Cortex of kidney (tissue), 1 donor: ENCODE measurements at places on chromosomes 16 and 17.

DNA sequence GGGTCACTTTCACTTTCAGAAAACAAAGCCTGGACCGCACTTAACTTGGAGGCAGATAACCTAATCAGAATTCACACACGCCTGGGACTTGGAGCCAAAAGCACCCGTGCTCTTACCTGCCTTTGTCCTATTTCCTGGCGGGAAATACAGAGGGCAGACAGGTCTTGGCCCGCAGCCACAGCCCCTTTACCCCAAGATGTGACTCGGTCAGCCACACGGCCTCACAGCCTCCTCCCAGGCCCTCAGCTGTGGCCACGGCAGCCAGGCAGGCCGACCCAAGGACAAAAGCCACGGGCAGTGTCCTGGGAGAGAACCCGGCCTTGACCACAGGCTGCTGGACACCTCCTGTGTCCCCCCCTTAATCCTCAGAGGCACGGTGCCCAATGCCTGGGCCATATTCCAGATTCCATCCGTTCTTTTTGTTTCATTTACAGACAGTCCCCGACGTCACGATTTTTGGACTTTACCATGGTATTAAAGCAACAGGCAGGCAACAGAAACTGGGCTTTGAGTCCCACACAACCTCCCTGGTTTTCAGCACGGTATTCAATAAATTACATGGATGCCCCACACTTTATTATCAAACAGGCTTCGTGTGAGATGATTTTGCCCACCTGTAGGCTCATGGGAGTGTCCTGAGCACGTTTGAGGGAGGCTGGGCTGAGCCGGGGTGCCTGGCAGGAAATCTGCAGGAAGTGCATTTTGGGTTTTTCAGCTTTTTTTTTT is 30.1 kb upstream of the GAA start:
- DNase-seq, result no peak

DNA sequence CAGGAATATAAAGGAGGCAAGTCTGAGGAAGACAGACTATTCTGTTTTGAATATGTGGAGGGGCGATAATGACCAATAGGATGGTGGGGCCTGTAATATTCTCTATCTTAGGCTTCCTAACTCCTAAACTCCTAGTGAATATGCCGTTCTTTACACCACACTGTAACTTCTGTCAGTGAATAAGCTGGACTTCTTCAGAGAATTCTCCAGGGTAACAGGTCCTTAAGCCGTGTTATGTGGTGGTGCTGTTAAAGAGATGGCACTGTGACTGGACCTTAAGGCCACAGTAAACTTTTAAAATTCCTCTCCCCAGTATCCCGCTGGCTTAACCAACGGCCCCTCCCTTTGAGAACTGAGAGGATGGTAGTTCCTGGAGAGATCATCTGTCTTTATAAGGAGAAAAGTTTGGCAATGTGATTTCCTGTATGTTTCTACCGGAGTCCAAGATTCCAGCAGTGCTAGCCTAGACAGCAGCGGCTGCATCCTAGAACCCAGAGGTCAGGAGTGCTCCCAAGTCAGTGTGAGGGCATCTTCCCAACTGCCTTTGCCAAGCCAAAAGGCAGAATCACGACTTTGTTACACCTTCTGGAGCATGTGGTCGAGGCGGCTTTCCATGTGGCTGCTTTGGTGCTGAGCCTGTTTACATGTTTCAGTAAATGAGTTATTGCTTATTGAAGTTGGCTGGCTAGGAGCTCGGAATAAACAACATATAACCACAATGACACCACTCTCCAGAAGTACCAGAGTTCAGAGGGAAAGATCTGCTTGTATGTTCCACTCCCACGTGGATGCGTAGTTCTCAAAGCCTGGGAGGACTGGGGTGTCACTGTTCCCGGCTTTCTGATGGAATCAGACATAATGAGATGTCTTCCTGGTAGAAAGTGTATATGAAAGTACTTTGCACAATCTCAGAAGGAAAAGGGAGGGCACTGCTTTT is 41.0 kb downstream of the TUBD1 start:
- no peak for DNase-seq

GRCh38 chr17:57465610-57466009 is 209.3 kb downstream of the MSI2 start:
- DNase-seq, result no peak

GRCh38 chr17:9671559-9671958 is 26.2 kb downstream of the USP43 start:
- DNase-seq, result no peak

- no peak for DNase-seq
Measured at GRCh38 chr16:68539711-68540239, 684 bp downstream of the ZFP90 start.

DNA sequence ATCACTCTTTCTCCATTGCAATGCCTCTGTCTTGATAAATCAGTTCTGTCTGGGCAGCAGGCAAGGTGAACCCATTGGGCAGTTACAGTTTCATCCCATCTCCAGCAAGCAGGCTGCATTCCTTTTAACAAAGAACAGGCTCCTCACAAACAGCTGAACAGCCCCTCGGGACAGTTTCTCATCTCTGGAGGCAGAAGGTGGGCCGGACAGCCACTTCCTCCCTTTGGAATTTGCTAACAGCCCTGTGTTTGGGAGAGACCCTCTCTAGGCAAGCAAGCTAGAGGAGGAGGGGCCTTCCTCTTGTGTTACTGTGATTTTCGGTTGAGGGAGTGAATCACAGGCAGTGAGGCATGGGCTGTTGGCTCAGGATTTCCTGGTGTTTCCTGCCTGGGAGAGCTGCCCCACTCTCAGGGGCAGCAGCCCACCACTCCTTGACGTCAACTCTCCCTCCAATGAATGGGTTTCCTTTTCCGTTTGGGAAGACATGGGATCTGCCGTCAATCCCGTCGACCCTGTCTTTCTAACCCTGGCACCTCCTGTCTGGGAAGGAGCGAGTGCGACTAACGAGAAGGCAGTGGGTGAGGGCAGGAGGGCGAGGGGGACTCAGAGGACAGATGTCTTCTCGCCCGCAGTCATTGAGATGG is 3.7 kb upstream of the PGS1 start:
- DNase-seq, result no peak

- no peak for DNase-seq
Measured at GRCh38 chr17:78359997-78360370, at the start of gene SOCS3. Gene SOCS3 (minus strand): TSS chr17:78360077. CDS start chr17:78359095, 982 bp downstream.

DNA sequence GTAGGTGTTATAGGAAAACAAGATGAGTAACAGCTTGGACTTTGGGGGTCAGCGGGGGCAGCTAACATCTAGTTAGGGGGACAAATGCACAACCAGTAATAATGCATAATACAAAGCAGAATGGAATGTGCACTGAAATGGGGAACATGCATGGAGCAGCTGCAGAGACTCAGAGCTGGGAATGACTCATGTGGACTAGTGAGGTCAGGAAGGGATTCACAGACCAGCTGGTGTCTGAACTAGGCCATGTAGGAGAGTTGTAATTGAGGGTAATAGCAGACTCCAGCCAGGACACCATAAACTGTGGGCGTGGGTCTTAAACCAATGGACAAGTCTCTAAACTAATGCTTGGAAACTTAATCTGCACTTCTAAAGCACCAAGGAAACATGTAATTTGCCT is 176.8 kb upstream of the ASIC2 start:
- no peak for DNase-seq

GRCh38 chr17:13518261-13519000 is 83.3 kb downstream of the HS3ST3A1 start:
- DNase-seq, result no peak

GRCh38 chr17:68847711-68848110 is 107.5 kb downstream of the ABCA8 start:
- DNase-seq, result no peak

DNA sequence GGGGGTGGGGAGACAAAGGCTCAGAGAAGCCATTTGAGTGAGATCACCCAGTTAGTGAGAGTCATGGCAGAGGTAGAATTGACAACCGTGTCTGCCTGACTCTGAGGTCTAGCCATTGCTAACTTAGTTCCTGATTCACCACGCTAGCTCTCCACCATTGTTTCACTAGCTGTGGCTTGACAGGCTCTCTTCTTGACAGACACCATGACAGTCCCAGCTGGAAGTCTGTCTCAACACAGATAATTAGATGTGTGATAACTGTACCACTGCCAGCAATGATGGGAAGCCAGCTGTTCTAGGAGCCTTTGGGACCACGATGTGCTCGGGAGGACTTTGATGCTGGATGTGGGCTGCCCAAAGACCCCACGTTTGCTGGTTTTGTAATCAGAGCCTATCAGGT is 170.5 kb upstream of the CACNG3 start:
- no peak for DNase-seq

- DNase-seq, result no peak
Measured at GRCh38 chr16:73915140-73915539, 381.5 kb upstream of the PSMD7 start.

- DNase-seq, result no peak
Measured at GRCh38 chr16:2769675-2770056, 7.4 kb downstream of the ELOB start.

DNA sequence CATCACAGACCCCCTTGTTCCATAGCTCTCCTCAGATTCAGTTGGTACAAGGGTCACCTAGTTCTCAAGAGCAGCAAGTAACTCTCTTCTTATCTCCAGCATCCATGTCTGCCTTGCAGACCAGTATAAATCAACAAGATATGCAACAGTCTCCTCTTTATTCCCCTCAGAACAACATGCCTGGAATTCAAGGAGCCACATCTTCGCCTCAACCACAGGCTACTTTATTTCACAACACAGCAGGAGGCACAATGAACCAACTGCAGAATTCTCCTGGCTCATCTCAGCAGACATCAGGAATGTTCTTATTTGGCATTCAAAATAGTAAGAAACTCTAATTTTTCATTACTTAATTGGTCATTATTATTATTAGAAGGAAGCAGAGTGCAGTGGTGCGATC is 32.4 kb downstream of the NQO1 start:
- no peak for DNase-seq

GRCh38 chr17:56217921-56218320 is 64.6 kb downstream of the ANKFN1 start:
- no peak for DNase-seq

- no peak for DNase-seq
Measured at GRCh38 chr16:48862087-48862532, 252.1 kb upstream of the N4BP1 start.
